ENCODE measurements at places on chromosomes 13 and 19. TPM values are rescaled to one million over a fixed set of nuclear protein-coding genes. Genes with fewer than 3 reads are reported as not detected.

DNA sequence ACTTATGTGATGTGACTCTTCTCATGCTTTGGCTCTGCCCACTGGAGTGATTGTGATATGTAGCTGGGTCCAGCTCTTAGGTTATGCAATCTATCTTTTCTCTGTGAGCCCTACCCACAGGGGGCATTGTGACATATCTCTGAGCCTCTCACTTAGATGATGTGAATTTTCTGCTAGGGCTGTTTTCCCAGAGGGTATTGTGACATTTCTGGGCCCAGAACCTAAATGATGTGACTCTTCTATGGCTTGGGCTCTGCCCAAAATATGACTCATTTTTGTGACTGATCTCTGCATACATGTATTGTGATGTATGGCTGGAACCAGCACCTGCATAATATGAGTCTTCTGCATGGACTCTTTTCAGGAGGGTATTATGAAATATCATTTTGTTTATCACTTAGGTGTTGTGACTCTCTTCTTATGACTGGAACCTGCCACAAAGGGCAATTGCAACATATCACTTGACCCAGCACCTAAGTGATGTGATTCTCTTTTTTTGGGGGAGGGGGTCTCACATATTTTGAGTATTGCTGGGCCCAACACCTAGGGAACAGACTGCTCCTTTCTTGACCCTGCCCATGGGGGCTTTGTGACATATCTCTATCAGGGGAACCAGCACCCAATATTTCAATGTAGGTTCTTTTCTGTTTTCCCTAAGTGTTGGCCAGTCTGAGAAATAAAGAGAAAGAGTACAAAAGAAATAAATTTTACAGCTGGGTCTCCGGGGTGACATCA lies 12.1 kb upstream of the ZNF254 start:
- no peak for DNase-seq

GRCh38 chr13:44326961-44327360 lies 46.7 kb upstream of the SERP2 start:
- DNase-seq: no peak

- no peak for DNase-seq
Measured at GRCh38 chr13:31433207-31433606, 233.4 kb downstream of the B3GLCT start.

GRCh38 chr19:15810335-15810734 lies 5.1 kb downstream of the OR10H1 start:
- no peak for DNase-seq

DNA sequence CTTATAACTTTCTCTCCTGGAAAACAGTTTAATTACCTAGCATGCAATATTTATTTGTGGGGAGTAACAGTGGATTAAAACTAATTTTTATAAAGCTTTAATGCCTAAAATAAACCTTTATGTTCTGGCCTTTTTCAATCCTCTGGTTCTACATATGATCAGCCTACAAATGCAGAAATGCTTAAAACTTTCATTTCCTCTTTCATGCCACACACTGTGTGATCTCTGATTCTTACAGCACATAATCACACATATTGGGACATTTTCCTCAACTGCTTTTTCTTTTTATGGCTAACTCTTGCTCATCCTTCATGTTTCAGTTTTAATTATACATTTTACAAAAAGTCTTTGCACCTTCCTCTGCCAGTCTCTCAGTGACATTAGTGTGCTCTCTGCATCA lies 910.8 kb upstream of the SLITRK6 start:
- DNase-seq: no peak

DNA sequence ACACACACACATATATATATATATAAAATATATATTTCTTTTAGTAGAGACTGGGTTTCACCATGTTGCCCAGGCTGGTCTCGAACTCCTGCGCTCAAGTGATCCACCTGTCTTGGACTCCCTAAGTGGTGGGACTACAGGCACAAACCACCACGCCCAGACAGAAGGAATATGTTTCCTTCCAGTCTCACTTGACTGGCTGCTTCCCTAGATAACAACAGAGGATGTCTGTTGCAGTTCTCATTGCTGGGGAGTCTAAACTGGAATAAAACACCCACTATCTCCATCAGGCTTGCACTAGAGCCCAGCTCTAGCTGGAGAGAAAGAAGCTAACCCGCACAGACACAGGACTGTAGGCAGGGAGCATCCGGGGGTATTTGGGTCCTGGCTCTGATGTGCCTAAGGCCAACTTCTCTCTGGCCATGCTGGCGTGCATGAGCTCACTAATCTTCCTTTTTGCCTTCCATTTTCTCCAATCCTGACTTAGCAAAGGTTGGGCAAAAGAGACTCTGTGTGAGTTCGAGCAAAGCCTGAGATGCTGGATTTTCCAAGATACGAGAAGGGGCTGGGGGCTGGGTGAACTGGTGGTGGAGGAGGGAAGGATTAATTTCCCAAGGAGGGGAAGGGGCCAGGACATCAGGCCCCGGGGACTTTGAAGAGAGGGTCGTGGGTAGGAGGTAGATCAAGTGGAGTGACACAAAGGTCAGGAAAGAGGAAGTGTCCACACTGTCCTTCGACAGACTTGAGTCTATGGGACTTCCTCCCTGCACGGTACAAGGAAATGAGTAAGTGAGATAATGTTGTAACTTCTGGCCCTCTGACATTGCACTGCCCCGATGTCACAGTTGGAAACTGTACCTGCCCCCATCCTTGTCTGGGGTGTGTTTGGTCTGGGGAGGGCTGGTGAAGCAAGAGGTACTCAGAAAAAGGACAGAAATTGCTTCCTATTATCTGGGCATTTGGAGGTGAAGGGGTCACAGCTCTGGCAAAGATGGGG lies 22.5 kb upstream of the ALOX5AP start:
- DNase-seq: peak; percentile 79

Gene ZNF526
- 2.6 TPM for total RNA-seq

Gene LRRC4B
- total RNA-seq: 2.0 TPM

Gene PSG2
- total RNA-seq: not detected

Gene SIGLEC14
- total RNA-seq: 0.26 TPM

Gene ZNF229
- total RNA-seq: 6.0 TPM

Gene PRX
- 4.8 TPM for total RNA-seq

Gene ELSPBP1
- not detected for total RNA-seq
